Stimulated activated CD4-positive, alpha-beta T cell treated with anti-CD3 and anti-CD28 coated beads, Interleukin-1b, Interleukin-23, amount 100 ng/mL, for 48 hours (primary cell): ENCODE measurements at places on chromosomes 3 and 15.

DNA sequence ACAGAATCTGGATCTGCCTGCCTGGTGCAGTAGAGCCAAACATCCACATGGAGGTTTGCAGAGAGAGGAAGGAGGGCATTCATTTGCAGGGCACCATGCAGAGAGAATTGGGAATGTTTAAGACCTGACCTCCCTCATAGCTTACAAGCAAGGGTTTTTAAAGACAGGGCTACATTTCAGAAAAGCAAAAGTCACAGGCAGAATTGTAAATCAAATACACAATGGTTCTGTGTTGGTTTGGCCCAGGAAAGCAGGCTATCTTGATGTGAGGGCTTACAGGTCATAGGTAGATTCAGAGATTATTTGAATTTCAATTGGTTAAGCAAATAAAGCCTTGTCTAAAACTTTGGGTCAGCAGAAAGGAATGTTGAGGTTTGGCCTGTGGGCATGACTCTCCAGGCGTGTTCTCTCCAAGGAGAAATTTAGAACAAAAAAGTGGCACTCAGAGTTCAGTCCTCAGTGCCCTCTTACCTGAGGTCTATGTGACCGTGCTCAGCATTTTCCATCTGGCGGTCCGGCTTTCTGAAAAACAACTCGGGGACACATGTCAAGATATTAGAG is 91.5 kb downstream of the CD47 start:
- DNase-seq = no peak

DNA sequence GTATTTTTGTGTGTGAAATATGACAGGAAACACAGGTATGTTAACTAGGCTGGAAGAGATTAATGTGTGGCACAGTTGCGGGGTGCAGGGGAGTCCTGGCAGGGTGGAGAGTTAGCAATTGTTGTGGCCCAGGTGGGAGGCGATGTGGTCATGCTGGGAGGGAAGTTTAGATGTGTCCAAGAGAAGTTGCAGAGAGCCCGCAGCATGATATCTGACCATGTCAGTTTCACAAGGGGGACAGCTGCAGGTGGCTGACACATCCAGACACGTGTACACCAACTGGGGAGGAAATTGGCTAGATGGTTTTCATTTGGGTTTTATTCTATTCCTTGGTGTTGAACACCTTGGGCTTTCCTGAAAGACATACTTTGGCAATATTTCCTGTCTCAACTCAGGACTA is 172.8 kb upstream of the RGMA start:
- no peak for DNase-seq

DNA sequence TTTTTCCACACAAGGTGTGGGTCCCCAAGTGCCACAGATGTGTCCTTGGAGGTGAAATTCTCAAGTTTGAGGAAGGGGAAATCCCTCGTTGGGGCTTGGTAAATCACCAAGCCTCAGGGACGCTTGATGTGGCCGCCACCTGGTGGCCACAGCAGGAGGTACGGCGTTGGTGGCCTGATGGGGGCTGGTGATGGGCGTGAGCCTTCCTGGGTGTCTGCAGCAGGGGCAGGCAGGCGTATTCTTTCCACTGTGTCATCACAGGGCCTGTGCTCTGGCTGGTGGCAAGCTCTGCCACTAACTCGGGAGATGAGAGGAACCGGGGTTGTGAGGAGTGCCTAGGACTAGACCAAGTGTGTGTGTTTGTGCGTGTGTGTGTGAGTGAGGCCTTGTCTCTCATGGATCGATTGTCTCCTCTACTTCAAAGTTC is 4.2 kb downstream of the ACOX2 start:
- peak; percentile 88 for DNase-seq

- no peak for DNase-seq
These were observed 40.7 kb downstream of the MYRIP start for GRCh38 chr3:39849992-39850715.

- DNase-seq = no peak
These were observed 11.9 kb downstream of the RAP2B start for GRCh38 chr3:153173758-153174516.

- no peak for DNase-seq
These were observed at the start of gene SLC12A8 for GRCh38 chr3:125212509-125213363. SLC12A8 (minus strand) TSS chr3:125212748; CDS start chr3:125211349, 1,399 bp downstream.

GRCh38 chr3:85781806-85782205 is 823.0 kb downstream of the CADM2 start:
- no peak for DNase-seq
